ENCODE measurements at places on chromosomes 3 and 15. TPM values are rescaled to one million over a fixed set of nuclear protein-coding genes. Genes with fewer than 3 reads are reported as not detected.

DNA sequence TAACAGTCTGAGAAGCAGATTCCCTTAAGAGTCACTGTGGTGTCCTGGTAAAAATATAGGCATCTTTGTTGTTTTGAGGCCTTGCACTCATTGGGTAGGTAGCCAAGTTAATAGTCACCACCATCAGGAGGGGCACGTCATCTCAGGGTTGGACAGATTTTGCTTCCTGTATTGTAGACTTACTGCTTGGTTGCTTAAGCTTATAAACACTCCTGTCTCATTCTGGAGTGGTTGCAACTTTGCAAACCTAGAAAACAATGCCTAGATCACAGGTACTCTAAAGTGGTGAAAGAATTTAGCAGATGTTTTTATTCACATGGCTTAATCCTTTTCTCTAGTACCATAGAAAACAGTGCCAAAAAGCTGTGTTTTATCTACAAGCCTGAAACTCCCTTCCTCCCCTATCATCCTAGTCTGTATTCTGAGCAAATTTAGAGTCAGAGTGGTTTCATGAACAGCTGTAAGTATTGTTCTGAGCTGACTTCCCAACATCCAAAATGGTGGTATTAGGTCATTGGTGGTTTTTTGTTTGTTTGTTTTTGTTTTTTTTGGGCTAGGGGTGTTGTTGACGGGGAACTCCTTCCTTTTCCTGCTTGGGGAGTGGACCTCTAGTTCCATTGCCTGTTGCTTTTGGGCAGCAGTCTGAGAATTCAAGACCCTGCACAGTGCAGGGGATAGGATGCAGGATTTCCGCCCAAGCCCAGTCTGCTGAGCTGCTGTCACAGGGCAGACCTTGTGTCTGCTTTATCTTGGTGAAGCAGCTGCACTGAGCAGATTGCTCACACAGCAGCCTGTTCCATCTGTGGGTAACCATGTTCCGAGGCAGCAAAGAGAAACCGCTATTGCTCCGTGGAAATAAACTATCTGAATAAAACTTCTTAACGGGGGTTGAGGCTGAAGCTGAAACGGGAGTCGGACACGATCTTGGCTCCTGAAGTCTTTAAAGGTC is 202.0 kb downstream of the AKAP13 start:
- DNase-seq = no peak

DNA sequence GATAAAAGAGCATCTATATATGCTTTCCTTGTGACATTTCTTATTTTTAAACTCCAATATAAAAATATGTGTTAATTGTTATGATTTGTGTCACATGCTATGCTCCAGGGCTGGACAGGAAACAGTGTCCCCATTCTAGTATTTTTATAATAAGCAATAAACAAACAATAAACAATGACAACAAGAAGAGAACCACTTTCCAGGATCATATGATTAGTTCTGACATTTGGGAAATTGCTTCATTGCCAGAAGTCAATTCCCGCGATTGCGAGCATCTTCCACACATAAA is 260.9 kb downstream of the FHIT start:
- DNase-seq = no peak

GRCh38 chr15:98548139-98548971 is 100.0 kb upstream of the IGF1R start:
- DNase-seq = peak; percentile 95

DNA sequence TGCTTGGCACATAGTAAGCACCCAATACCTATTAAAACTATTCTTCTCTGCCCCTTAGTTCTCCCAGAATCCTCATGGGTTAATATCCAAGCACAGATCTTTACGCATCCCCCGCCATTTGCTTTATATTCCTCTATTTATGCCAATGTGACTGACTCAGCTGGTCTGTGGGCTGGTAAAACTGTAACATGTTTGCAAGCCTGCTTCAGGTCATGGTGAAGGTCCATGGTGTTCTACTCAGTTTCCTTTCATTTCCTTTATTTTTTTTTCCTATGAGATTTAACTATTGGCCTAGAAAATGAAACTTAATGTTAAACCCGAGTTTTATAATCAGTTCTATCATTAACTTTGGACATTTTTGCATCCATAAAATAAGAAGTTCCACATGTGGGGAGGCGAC is 47.0 kb downstream of the FRMD4B start:
- DNase-seq = no peak

DNA sequence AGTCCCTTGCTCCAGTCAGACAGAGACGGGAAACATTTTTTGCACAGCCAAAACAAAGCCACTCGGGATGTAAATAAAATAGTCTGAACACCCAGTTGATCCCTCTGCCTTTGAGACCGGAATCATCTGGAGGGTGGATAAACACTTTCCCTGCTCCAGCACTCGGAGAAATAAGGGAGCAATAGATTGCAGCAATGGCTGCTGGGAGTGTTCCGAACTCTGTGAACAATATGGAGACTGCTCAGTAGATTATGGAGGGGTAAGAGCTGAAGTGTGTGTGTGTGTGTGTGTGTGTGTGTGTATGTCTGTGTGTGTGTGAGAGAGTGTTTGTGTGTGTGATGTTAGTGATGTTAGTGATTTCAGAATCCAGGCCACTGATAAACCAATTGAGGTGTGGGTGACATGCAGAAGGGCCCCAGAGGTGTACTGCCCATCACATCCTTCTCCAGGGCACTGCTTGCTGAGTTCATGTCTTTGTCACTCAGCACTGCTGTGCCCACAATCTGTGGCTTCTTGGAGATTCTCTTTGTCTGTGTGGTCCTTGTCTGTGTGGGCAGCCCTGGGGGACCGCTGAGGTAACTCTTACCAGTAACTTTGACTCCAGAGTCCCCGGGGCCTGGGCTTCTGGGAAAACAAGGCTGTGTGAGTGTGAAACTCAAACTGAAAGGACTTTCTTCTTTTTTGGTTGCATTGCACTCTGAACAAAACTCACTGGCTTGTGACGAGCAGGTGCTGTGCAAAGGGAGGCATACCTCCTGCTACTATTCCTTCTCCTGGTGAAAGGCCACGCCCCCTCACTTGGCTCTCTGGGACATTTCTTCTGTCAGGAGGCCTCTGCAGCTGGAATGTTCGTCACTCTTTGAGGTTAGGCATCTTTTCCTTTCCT is 23.0 kb downstream of the CRYGS start:
- DNase-seq = no peak

- no peak for DNase-seq
Observed at GRCh38 chr3:13801361-13802204, 78.3 kb downstream of the WNT7A start.

GRCh38 chr15:38622908-38623307 is 58.3 kb upstream of the RASGRP1 start:
- no peak for DNase-seq

- DNase-seq = no peak
Observed at GRCh38 chr15:62799037-62799436, 243.5 kb upstream of the TPM1 start.

GRCh38 chr15:74402873-74403587 is 30.7 kb downstream of the SEMA7A start:
- DNase-seq = peak; percentile 52

- DNase-seq = no peak
Observed at GRCh38 chr3:183638101-183638852, 2.9 kb downstream of the KLHL24 start.

GRCh38 chr3:77906102-77906709 is 866.3 kb downstream of the ROBO2 start:
- no peak for DNase-seq

DNA sequence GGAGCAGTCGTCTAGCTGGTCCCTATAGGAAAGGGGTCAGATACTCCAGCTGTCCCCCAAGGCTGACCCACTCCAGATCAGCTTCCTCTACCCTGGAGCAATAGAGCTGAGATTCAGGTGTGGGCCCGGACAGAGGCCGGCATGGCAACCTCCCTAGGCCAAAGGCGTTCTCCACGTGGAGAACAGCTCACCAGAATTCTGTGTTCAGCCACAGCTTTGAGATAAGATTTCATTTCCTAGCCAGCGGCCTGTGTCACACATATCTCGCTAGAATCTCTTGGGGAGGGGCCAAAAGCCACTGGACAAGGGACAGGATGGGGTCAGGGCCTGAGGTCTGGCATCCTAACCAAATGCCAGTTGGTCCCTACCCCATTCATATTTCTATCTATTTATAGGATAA is 20.1 kb downstream of the SRGAP3 start:
- DNase-seq = no peak

DNA sequence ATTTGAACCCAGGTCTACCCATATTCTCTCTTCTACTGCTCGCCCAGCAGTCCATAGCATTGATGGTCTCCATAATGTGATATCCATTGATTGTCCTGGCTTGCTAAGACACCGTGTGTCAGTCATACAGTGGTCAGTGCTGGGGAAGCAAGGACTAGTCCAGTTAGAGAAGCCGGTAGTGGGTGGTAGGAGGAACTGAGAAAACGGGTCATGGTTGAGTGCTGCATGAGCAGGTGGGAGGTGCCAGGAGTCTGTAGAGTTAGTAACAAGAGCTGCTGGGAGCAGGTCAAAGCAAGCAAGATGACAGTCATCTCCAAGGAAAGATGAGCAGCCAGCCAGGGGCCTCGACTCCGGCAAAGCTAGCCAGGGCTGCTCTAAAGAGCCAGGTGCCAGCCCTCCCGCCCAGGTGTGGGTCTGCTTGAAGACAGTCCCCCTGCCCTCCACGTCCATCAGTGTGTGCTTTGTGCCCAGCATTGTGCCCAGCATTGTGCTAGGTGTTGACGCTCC is 29.5 kb upstream of the USP3 start:
- no peak for DNase-seq

GRCh38 chr15:96254173-96254572 is 76.3 kb upstream of the NR2F2 start:
- no peak for DNase-seq

GRCh38 chr3:5017925-5018531 is 38.8 kb downstream of the BHLHE40 start:
- DNase-seq = peak; percentile 93

DNA sequence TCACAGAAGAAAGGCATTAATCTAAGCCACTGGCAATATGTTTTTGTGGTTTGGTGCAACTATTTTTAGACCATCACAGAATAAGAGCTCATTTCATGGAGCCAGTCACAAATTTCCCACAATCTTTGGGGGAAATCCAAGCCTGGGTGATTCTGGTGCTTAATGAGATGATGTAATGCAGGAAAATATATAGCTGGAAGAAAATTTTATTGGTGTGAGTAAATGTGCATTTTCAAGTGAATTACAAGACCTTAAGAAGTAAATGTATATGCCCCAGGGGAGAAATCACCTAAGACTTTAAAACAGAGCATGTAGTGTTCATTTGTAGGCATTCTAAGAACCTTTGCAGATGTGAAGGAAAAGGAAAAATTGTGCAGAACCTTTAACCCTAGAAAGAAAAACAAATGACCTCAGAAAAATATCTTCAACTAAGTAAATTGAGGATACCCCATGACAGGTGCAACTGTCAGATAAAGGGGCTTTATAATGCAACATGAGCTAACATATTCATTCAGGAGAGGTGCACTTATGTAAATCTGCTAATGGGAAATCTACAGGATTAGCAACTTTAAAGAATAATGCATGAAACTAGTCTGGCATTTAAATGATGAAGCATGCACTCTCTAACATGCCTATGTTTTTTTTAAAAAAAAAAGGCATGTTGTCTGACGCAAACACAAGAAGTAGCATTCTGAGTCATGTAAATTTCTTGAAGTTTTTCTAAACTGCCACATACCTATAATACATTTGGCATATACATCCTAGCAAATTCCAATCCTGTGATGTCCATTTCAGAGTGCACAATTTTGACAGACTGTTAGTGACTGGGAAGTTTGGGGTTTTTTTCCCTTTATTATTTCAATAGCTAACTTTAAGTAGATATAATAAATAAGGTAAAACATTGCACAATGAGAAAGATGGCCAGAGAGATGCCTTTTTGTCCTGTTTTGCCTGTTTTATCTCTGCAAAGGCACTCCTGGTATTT is 105.1 kb downstream of the MEX3B start:
- DNase-seq = peak; percentile 82

LMAN1L gene
- total RNA-seq = under 0.01 TPM

PLCH1 gene
- total RNA-seq = 0.36 TPM

GASK1A gene
- total RNA-seq = 0.88 TPM

USP50 gene
- 1.1 TPM for total RNA-seq

WNT7A gene
- not detected for total RNA-seq

NOX5 gene
- 0.36 TPM for total RNA-seq

DTX3L gene
- 30.6 TPM for total RNA-seq

RHCG gene
- total RNA-seq = not detected

GREM1 gene
- 457 TPM for total RNA-seq

HYPK gene
- total RNA-seq = 6.5 TPM

PLCL2 gene
- 5.1 TPM for total RNA-seq

FSIP1 gene
- 3.6 TPM for total RNA-seq
